Mucosa of descending colon (tissue), 3 donors: ENCODE measurements at places on chromosomes 2 and 18. TPM values are rescaled to one million over a fixed set of nuclear protein-coding genes. Genes with fewer than 3 reads are reported as not detected.

The SP5 gene
- total RNA-seq: 2.3 TPM

The MC5R gene
- not detected for total RNA-seq

The FBXO36 gene
- total RNA-seq: 2.1 TPM

The CROCC2 gene
- 0.19 TPM for total RNA-seq

The SLC19A3 gene
- total RNA-seq: 28.8 TPM

The KCNJ13 gene
- not detected for total RNA-seq

The MEP1B gene
- total RNA-seq: 6.9 TPM
